D721Med (cell line): ENCODE measurements at places on chromosomes 5 and 9.

DNA sequence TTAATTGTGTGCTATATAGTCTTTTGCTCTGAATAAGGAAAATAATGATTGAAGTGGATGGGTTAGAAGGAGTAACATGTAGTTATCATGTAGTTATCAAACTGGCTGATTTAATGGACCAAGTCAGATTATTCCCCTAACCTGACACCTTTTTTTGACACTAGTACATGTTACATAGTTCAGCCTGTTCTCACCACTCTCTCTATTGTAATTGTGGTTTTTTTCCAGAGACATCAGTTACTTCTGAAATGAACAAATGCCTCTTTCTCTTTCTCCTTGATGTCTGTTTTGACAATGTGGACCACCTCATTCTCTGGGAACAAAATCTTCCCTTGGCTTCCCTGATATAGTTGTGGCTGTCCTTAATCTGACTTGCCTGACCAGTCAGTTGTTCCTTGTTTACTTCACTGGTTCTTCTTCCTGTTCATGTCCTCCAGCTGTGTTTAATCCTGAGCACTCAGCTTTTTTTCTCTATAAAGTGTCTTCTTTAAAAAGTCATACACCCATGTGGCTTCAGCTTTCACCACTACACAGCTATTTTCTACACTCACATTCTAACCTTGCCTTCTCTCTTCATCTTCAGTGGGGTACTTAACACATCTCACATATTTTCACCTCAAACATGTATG, 243.4 kb downstream of the ARRDC3 start:
- no peak for DNase-seq

DNA sequence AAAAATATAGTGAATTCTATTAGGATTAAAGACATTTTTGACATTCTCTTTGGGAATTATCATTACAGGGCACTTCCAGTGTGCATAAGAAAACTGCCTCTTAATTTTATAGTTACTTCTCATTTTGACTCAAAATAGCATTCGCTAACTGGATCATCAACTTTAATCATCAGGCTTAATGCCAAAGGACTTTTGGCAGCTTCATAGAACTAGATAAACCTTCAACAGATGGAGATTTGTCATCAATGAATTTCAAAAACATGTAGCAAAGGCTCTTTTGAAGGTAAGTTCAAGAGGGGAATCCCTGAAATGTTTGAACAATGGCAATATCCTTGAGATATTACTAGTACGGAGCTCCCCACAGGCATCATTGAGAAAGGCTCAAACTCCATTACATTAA, 447.2 kb downstream of the PDE4D start:
- DNase-seq, result no peak

DNA sequence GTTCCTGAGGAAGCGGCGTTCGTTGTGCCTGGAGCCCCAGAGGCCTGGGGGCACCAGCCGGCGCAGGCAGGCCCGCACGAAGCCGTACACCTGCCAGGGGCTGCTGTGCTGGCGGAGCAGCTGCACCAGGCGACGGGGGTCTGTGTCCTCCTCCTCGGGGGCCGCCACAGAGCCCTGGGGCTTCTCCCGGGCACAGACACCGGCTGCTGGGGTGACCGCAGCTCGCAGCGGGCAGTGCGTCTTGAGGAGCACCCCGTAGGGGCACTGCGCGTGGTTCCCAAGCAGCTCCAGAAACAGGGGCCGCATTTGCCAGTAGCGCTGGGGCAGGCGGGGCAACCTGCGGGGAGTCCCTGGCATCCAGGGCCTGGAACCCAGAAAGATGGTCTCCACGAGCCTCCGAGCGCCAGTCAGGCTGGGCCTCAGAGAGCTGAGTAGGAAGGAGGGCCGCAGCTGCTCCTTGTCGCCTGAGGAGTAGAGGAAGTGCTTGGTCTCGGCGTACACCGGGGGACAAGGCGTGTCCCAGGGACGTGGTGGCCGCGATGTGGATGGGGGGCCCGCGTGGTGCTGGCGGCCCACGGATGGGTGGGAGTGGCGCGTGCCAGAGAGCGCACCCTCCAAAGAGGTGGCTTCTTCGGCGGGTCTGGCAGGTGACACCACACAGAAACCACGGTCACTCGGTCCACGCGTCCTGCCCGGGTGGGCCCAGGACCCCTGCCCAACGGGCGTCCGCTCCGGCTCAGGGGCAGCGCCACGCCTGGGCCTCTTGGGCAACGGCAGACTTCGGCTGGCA, 1.3 kb downstream of the TERT start:
- DNase-seq, result no peak

GRCh38 chr5:84069608-84070179, 315.0 kb downstream of the EDIL3 start:
- DNase-seq, result no peak

- no peak for DNase-seq
These were observed 29.8 kb upstream of the GZMA start for GRCh38 chr5:55072666-55073065.

DNA sequence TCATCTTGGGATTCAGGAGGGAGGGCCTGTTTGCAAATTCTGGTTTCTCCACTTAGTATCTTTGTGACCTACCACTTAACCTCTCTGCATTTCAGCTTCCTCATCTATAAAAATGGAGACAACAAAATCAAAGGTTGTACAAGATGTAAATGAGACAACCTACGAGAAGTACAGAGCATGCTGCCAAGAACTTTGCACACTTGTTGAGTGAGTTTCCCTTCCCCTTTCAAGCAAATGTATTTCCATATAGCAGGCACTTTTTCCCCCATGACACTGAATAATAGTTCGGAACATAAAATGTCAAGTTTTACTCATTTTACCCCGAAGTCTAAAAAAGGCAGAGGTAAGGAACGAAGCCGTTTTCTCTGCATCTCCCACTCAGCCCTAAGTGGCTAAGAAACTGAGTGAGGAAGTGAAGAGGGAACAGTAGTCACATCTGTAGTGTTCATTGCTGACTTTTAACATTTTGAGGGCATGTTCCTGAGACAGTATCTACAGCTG, 159.0 kb downstream of the TLE1 start:
- DNase-seq, result no peak

GRCh38 chr9:91154686-91155085, 207.0 kb downstream of the AUH start:
- no peak for DNase-seq

GRCh38 chr5:112975721-112976431, 722 bp upstream of the DCP2 start:
- no peak for DNase-seq

- DNase-seq, result no peak
These were observed 68.3 kb downstream of the FGF1 start for GRCh38 chr5:142617416-142618129.

DNA sequence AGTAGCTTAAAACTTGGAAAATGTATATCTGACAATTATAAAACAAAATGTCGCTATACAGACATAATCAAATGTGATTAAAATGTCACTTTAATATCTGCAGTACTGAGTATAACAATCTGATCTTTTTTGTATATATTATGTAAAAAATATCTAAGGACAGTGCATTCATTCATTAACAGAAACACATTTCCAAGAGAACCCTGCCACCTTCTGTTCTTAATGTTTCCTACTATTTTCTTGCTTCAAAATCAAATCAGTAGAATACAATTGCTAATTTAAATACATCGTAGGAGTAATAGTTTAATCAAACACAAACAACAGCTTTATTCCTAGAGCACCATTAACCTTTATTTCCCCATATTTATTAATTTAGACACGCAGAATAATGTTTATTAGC, 142.6 kb upstream of the ST8SIA4 start:
- DNase-seq, result no peak

DNA sequence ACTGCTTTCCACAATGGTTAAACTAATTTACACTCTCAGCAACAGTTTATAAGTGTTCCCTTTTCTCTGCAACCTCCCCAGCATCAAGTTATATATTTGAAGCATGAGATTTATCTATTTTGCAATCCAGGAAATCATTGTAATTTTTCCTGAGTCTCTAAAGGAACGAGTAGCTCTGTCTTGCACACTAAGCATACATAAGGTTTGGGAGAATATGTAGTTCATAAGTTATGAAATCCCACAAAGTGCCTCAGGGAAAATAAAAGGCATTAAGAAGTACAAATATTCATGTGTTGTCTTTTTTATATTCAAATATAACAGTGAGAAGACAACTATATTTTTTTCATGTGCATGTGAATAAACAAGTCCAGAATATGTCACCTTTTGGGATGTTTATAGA, 377.1 kb upstream of the RORB start:
- no peak for DNase-seq

DNA sequence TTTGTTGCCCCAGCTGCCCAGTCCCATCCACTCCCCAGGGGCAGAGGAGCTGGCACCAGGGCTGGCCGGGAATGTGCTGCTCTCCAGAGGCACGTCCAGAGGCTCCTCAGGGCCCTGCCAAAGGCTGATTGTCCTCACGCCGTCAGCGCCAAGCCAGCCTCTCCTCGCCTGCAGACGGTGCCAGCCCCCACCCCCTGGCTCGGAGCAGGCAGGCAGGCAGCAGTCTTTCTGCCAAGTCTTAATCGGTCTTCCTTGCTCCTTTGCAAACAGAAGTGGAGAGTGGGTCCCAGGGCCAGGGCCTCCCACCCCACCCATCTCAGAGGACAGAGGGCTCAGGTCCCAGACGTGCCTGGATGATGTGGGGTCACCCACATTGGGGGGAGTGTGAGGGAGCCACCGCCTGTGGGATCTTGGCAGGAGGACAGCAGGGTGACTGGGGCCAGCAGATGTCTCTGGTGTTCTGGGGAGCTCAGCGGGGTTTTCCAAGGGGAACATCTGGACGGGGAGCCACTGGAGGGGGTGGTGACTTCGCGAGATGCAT, 36.3 kb downstream of the FAM163B start:
- DNase-seq, result no peak

- peak; percentile 94 for DNase-seq
These were observed at the start of gene NKD2 for GRCh38 chr5:1008451-1009358. TSS of gene NKD2 (plus strand) at chr5:1008802. CDS start at chr5:1009058, 256 bp downstream.

DNA sequence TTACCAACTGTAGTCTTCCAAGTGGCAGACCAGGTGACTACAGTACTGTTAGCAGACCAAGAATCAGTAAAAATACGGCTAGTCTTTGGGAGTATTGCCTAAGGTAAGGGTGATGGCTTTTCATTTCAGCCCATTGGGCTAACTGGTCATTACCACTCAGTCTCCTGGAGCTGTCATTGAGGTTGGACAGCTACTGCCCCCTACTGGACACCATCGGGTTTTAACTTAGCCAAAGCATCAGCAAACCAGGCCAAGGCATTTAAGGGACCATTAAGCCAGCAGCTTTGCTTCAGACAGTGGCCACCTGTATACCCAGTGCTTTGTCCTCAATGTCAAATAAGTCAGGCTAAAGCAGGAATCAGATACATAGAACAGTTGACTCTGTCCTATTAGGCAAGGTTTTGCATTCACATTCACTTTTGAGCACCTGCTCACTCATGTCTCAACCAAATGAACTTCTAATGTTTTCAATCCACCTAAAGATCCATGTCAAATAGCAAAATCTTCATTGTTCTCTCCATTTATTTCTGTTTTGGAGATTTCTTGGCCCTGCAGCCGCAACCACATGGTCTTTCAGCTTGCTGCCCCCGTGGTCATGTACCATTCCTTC, 117.2 kb downstream of the INVS start:
- no peak for DNase-seq

- DNase-seq, result no peak
These were observed 113.4 kb downstream of the LHX2 start for GRCh38 chr9:124124729-124125650.
